GM04504 (cell line): ENCODE measurements at places on chromosomes 6 and 20.

DNA sequence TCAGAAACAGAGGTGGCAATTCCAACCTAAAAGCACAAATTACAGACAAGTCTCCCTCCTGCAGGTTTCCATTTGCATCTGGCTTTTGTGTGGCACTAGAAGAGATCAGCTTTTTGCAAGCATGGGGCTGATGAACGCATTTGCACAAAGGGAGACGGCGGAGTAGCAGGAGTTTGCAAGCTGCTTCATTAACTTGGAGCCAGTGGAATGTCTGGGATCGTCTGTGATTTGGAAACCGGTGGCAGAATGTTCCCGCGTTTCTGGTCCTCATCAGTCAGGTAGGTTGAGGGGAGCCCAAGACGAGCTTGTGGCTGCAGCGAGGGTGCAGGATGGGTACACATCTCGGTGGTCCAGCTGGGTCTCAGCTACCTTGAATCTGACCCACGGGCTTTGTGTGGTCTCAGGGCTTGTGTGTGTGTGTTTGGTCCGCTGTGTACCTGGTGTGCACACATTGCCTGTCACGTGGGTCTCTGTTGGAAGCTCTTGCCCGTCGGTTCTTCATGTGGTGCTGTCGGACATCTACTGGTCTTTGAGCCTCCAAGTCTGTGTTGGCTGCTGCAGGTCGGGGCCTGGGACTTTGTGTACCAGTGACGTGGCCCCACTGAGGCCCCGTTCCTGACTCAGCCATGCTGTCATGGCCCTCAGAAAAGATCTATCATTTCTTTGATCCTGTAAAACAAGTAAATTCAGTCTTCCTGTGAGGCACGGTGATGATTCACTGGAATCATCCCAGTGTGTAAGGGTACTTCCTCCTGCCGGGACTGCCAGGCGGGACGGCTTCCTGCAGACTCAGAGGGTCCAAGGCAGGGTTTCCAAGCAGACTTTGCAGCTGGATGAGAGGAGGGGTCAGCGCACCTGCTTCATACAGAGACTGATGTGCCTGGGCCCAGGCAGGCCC is 12.4 kb upstream of the MYT1 start:
- no peak for DNase-seq

- no peak for DNase-seq
These were observed 91.4 kb upstream of the RNF217 start for GRCh38 chr6:124870611-124871459.

DNA sequence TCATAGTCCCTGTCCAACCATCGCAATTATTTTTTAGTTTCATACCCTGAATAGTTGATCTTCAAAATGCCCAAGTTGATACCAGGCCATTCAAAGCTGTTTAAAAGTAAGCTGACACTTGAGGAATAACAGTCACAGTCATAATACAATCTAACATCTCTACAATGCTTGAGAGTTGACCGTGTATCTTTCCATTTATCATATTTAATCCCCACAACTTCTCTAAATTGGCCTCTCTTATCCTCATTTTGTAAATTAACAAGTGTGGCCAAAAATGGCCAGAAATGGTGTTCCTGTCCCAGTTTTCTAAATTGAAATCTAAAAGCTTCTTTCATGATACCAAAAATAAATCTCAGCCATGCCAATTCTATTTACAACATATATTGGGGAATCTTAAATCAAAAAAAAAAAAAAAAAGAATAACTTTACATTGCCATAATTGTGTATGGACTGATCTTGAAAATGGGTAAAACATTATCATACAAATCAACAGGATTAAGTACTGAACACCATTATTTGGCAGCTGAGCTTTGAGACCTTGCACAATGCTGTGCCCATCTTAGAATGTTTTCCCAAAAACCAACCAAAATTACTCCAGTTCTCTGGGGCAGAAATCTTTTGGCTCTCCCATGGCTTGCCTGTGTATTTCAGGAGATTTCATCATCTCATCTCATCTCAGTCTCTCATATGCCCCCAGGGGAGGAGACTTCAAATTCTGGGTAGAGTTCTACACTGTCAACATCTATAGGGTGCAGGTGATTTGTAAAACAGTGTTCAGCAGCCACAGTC is 448.7 kb upstream of the JARID2 start:
- no peak for DNase-seq

DNA sequence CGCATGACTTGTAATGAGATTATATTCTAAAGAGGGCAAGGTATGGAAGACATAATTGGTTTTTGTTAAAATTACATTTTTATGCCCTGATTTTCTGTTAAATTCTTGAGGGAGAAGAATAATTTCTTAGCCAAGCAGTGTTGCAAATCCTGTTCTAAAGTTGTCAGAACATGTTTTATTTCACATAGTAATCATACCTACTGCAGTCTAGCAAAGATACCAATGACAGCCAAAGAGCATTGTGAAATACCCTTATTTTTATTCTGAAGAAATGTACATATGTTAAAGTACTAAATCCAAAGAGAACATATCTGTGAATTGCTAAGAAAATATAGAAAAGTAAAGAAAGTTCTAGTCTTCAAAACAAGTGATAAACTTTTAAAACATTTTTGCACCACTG is 39.6 kb upstream of the SMIM8 start:
- no peak for DNase-seq

GRCh38 chr6:93218096-93218495 is 201.3 kb downstream of the EPHA7 start:
- no peak for DNase-seq

DNA sequence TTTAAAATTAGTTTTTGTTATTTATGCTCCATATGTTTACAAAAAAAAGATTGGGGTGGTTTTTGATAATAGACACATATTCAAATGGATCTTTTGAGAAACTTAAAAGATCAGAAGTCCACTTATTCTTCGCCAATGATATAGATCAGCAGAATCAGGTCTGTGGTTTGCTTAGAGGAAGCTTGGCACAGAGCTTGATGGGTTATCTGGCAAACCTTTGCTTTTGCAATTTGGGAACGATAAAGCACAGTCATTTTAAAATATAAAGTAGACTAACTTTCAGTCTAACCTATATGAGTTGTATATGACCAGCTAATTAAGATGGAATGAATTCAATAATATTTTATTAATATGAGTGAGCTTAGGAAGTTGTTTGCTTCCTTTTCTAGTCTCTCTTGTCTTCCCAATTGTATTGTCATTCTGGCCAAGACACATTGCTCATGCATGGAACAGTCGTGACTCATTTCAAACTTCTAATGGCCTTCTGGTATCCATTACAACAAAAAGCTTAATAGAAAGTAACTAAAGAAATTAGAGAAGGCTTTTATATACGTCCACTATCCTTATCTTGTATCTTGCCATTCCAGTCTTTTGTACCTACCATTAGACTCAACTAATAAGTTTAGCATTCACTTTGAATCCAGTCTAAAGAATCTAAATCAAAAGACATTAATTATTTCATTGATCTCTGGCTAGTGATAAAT is 118.7 kb downstream of the TBX18 start:
- no peak for DNase-seq

DNA sequence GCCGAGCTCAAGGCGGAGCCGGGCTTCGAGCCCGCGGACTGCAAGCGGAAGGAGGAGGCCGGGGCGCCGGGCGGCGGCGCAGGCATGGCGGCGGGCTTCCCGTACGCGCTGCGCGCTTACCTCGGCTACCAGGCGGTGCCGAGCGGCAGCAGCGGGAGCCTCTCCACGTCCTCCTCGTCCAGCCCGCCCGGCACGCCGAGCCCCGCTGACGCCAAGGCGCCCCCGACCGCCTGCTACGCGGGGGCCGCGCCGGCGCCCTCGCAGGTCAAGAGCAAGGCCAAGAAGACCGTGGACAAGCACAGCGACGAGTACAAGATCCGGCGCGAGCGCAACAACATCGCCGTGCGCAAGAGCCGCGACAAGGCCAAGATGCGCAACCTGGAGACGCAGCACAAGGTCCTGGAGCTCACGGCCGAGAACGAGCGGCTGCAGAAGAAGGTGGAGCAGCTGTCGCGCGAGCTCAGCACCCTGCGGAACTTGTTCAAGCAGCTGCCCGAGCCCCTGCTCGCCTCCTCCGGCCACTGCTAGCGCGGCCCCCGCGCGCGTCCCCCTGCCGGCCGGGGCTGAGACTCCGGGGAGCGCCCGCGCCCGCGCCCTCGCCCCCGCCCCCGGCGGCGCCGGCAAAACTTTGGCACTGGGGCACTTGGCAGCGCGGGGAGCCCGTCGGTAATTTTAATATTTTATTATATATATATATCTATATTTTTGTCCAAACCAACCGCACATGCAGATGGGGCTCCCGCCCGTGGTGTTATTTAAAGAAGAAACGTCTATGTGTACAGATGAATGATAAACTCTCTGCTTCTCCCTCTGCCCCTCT is 1.1 kb downstream of the CEBPB start:
- no peak for DNase-seq
